ENCODE measurements at places on chromosomes 5 and 9.

DNA sequence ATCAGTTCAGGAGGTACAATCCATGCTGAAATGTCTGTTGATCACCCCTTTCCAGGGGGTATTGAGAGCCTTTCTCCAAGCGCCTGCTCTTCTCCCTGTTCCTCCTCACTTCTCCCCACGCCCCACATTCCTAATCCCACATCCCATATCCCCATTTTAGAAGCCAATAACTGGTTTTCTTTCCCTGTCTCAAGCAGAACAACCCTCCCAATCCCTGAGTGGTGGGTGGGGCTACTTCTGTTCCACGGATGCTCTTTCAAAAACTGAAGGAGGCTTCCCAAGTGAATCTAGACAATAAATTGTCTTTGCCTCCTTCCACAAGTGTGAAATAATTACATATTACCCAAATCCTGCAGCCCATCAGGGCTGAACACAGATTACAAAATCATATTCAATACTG lies 77.0 kb upstream of the SEMA6A start:
- no peak for DNase-seq

- no peak for DNase-seq
Observed at GRCh38 chr5:16924206-16924605, 11.9 kb downstream of the MYO10 start.

DNA sequence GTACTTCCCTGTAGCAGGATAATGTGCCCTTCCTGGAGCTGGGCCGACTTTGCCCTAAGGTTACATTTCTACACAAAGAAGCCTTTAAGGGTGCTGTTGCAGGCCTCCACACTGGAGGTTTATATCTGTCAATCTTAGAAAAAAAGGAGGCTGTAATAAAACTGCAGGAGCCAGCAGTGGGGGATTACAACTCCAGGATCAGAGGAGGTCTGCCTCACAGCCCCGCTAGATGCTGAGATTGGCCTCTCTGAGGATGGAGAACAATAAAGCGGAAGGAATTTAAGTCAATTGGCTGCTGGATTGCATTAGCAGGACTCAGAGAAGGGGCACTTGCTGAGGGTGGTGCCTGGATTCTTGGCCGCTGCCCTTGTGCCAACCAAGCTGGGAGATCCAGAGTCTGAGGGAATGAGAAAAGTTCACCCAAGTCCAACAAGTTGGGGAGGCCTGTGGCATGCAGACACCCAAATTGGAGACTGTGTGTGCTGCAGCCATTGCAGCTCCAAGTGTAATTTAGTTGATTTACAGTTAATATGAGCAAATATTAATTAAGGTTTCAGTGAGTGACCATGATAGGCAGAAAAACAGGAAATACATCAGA lies 99.0 kb upstream of the SSBP2 start:
- DNase-seq = no peak

DNA sequence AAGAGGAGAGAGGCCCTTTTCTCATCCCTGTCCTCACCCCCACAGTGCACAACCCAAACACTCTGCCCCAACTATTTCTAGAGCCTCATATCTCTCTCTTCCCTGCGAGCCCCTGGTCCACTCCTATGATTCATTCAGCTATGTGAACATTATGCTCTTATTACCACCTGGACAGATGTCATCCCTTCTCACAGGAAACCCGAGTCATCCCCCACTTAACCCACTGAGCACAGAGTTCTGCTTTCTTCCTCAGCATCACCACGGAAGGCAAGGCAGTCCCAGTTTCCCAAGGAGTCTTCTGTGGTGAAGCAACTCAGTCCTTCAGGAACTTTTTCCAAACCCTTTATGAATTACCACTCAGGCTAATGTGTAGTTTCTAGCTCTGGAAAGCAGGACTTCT lies 1.3 kb downstream of the DNAI1 start:
- no peak for DNase-seq

DNA sequence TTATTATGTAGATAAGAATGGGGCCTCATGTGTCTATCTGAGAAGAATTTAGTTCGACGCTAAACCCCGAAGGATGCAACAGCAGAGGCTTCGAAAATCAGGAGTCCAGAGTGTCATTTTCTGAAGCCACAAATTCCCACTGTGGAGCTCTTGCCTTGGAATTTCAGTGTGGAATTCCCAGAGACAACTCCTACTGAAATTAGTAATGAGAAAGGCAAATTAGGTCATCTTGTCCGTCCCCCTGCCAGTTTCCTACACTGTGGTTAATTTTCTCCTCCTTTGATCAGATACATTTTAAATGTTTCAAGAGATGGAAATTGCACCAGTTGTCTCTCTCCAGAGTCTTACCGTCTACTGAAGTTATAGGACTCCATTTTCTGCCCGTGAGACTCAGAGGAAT lies 633.6 kb downstream of the BNC2 start:
- no peak for DNase-seq

- DNase-seq = no peak
Observed at GRCh38 chr9:304519-305185, 90.0 kb downstream of the DOCK8 start.

- DNase-seq = no peak
Observed at GRCh38 chr5:148376198-148376597, 7.6 kb upstream of the FBXO38 start.

DNA sequence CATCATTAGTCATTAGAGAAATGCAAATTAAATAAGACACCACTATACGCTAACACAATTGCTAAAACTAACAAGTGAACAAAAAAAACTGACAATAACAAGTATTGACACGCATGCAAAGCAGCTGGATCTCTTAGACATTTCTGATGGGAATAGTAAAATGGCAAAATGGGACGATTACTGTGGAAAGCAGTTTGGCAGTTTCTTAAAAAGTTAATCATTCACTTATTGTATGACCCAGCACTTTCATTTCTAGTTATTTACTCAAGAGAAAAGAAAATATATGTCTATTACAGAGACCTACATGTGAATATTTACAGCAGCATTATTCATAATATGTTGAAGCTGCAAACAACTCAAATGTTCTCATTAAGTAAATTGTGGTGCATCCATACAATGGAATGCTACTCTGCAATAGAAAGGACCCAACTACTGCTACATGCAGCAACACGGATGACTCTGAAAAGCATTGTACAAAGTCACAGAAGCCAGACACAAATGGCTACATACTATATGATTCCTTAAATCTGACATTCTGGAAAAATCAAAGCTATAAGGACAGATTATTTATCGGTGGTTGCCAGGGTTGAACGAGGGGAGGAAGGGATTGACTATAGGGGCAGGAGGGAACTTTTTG lies 96.8 kb upstream of the ITGA2 start:
- no peak for DNase-seq

DNA sequence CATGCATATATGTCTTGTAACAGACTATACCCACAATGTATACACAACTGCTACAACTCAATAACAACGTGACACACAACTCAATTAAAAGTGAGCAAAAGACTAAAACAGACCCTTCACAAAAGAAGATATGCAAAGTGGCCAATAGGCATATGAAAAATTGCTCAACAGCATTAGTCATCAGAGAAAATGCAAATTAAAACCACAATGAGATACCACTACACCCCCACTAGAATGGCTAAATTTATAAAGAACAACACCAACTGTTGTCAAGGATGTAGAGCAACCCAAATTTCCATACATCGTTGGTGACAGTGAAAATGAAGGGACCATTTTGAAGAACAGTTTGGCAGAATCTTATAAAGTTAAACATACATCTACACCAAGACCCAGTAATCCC lies 38.9 kb downstream of the GABRB2 start:
- no peak for DNase-seq

DNA sequence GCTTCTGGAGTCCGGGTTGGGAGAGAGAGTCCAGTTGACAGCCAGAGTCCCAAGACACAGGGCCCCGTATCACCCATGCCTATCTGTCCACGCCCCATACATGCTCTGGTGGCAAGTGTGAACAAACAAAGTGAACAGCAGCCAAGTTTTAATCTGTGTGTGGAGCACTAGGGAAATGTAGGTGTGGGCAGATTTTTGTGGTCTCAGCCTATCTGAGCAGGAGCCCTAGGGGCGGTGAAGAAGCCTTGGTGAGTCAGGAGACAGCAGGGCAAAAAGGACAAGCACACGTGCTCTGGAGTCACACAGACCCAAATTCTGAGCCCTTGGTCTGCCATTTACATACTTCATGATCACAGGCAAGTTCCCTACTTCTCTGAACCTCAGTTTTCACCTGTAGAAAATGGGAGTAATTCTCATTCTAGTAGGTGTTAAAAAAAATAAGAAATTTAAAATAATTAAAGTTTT lies 23.2 kb downstream of the EGR1 start:
- no peak for DNase-seq

- DNase-seq = no peak
Observed at GRCh38 chr5:17412760-17413671, 85.0 kb upstream of the TAF11L2 start.

DNA sequence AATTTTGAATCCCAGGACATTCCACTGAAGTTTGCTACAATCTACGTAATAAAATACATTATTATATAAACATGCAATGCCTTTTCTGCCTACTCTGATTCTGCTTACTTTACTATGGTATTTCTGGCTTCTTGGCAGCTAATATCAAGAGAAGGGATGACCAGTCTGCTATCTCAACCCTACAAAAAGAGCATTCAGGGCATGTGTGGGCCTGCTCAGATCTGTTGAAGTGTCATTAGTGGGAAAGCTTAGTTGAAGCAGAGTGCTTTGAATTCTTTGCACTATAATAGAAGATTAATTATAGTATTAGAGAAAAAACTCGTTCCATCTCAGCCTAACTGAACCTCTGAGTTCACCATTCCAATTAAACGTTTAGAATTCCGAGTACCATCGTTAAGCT lies 339.5 kb upstream of the ISL1 start:
- DNase-seq = no peak

GRCh38 chr9:68780720-68781119 lies 75.7 kb downstream of the PIP5K1B start:
- no peak for DNase-seq

- no peak for DNase-seq
Observed at GRCh38 chr5:42993516-42994245, 46.4 kb downstream of the ANXA2R start.
